Amniotic stem cell (primary cell): ENCODE measurements at places on chromosomes 1 and 21.

- no peak for DNase-seq
These were observed 6.1 kb upstream of the ADAMTS1 start for GRCh38 chr21:26851109-26851944.

DNA sequence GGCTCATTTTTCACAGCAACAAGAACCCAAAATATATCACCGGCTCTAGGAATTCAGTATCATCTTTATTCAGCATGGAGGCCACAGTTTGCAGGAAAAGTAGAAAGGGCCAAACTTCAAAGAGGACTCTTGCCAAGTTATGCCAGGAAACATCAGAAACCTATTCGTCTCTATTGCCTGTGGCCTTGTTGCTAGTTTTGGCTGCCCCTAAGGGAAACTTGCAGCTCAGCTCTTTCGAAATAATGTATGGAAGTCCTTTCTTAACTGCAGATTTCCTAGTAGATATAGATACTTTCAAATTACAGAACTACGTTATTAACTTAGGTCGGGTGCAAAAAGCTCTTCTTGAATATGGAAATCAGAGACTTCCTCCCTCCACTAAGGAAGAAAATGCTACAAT, 4.2 kb upstream of the NENF start:
- DNase-seq = no peak

DNA sequence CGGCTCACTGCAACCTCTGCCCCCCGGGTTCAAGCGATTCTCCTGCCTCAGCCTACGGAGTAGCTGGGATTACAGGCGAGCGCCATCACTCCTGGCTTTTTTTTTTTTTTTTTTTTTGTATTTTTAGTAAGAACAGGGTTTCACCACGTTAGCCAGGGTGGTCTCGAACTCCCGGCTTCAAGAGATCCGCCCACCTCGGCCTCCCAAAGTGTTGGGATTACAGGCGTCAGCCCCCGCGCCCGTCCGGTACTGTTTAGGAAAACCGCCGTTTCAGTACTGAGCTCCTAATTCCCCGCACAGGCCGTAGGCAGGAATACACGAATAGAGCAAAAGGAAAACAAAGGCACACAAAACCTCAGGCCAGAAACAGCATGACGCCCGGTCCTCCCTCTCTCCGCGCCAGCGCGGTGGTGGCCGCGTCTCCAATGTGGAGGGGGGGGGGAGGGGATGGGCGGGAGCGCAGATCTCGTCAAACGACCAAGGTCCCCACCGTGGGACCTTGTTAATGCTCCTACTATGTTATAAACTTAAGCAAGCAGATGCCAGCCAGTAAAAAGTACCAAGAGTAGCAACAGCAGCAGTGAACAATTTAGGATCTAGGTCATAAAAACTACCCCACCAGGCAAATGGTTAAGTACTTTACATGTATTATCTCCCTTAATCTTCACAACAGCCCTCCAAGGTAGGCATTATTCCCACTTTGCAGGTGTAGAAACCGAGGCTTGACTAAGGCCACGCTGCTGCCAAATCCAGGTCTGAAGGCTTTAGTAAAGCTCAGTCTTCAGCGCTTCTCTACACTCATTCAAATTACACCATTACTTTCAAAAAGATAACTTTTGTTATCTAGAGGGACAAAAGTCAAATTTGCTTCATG, 648 bp upstream of the ADAR start:
- DNase-seq = peak; percentile 35

DNA sequence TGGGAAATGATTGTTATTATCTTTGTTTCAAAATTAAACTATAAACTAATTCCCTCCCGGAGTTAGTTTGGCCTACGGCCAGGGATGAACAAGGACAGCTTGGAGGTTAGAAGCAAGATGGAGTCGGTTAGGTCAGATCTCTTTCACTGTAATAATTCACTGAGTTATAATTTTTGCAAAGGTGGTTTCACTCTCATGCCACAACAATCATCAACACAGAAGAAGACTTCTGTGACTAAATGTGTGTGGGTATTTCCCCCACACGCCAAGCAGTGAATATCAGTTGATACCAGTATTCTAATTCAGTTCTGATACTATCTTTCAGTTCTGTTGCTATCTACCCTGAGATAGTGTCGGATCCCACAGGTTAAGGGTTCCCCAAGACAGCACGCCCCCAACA, 215.1 kb downstream of the S1PR1 start:
- DNase-seq = no peak

GRCh38 chr1:210741564-210741963, 392.4 kb downstream of the KCNH1 start:
- no peak for DNase-seq

- peak; percentile 83 for DNase-seq
These were observed at the start of gene RCOR3 for GRCh38 chr1:211258756-211259637. Gene RCOR3, plus strand, starts transcription at chr1:211259366. Its CDS starts 195 bp downstream, at chr1:211259561.

- DNase-seq = no peak
These were observed 84.3 kb upstream of the VAV3 start for GRCh38 chr1:108049178-108049819.

GRCh38 chr1:184052194-184052559, 647 bp downstream of the TSEN15 start:
- DNase-seq = no peak

DNA sequence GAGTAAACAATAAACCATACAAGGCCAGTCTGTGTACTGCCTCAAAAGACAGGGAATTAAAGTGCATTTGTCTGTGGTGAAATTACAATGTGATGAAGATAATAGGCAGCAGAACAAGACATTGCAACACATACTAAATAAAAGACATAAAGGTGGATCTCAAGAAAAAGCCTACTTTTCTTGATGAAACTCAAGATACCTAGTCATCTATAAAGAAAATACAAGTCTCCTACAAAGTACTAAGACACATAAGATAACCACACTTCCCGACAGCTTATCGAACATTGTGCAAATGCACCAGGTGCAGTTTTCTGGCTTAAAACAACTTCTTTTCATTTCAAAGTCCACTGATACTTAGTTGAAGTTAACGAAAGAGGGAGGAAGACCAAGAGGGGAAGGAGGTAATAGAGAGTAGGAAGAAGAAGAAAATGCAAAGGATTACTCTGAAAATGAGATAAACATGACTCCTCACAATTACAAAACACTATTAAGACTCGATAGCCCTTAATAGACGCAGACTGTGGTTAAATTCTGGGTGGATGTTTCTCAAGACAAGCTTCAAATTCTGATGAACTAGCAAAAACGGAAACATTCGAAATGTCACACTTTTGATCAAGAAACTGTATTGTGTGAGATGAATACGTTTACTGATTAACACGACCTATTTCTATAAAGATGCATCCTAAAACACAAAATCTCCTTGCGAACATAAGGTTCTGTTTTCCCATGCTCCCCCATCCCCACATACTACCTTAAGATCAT, 2.0 kb downstream of the HNRNPR start:
- DNase-seq = no peak

DNA sequence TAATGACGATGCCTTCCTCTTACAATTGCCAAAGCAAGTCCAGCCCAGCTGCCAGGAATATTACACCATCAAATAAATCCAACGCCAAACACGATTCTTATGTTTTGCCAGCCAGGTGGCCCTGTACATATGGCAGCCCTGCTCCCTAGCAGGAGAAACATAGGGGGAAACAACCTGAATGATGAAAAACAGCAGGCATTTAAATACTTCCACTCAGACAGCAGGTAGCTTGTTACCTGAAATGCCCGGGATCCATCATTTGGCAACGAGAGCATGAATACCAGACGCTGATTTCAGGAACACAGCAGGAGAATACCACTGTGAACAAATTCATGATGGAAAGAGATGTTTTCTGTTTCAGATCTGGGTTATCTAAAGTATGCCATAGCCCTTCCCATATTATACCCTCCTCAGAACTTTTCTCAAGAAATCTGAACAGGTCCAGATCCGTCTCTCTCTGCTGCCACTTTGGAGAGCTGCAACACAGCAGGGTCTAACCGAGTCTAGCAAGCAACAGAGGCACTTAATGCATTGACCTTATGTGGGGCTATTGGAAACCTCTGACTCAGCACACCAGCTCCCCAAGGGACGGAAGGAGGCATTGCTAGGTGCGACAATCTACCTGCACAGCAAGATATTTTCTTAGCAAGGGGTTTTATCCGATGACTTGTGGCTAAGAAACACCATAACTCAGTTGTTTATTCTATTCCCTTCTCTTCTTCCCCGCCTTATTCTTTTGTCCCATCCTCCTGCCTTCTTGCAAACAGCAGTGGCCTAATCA, 166.3 kb downstream of the BARHL2 start:
- no peak for DNase-seq

DNA sequence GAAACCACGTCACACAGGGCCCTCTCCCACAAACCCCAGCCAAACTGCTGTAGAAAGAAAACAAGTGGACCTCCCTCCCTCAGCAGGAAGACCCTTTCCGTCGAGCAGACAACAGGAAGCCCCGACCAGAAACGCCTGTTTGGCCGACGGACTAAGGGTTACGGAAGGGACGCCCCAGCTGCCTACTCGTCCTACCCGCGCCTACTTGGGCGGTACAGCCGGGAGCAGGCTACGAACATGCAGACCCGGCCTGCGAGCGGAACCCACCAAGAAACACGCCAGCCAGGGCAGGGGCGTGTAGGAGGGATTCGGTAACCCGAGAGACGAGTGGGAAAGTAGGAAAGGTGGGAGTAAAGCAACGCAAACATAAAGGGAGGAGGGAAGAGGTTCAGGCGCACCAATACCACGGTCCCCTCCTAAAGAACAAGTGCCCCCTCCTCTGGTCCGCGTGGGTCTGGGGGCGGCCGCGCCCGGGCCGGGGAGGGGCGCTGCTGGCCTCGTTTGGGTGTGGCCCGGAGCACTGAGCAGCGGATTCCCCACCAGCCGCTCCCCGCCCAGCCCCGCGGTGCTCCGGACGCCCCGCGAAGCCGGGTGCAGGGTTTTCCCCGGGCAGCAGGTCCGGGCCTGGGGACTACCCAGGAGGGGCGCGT, 450 bp downstream of the S100A10 start:
- no peak for DNase-seq

DNA sequence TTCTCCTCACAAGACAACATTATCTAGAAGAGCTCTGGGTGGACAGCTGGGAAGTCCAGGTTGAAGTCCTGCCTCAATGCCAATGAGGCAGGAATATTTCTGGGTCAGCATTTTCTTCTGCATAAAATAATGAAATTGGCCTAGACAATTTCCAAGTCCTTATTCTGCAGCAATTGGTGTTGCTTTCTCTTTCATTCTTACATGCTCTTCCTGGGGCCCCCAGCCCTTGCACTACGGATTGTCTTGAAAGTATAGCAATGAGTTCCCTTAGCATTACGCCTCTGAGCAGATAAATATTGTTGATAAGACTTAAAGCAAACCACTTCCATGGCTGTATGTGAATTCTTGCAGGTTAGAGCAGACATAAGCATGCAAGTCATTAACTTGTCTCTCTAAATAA, 188.5 kb downstream of the TGFBR3 start:
- no peak for DNase-seq

DNA sequence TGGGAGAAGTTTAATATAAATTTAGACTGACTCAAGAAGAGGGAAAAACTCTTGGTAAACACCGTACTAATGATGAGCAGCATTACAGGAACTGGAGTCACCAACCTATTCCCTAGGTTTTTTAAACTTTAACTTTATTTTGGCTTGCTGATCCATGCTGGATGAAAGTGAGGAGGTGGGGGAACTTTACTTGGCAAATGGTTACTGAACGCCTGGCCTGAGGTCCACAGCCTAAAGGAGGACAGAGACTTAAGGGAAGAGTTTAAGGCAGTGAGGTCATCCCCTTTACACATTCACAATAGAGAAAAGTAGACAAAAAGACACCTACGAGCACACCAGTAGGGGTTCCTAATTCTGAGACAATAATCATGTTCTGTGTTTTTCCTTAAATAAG, 25.6 kb upstream of the A3GALT2 start:
- DNase-seq = no peak

DNA sequence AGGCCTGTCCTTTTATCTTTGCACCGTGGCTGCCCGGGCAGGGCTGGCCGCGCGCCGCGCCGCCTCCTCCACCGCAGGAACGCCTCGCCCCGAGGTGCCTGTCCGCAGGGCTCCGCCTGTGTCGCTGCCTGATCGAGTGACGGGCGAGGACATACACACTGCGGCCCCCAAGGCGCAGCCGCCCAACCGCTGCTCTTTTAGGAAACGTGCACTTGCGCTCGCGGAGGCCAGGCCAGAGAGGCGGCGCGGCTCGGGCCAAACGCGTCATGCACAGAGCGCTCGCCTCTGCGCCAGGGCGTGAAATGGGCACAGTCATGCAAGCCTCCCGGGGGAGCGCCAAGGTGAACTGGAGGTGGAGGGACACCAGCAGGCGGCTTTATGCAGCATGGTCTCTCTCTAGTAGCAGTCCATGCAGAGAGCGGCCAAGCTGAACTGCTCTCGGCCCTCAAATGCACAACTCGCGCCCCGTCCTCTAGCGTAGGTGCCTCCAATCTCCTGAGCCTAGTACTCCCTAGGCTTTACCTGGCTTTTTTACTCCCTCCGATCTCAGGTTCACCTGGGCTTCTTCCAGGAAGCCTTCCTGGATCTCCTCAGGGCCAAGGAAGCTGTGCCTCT, 12.9 kb downstream of the TRABD2B start:
- DNase-seq = no peak

DNA sequence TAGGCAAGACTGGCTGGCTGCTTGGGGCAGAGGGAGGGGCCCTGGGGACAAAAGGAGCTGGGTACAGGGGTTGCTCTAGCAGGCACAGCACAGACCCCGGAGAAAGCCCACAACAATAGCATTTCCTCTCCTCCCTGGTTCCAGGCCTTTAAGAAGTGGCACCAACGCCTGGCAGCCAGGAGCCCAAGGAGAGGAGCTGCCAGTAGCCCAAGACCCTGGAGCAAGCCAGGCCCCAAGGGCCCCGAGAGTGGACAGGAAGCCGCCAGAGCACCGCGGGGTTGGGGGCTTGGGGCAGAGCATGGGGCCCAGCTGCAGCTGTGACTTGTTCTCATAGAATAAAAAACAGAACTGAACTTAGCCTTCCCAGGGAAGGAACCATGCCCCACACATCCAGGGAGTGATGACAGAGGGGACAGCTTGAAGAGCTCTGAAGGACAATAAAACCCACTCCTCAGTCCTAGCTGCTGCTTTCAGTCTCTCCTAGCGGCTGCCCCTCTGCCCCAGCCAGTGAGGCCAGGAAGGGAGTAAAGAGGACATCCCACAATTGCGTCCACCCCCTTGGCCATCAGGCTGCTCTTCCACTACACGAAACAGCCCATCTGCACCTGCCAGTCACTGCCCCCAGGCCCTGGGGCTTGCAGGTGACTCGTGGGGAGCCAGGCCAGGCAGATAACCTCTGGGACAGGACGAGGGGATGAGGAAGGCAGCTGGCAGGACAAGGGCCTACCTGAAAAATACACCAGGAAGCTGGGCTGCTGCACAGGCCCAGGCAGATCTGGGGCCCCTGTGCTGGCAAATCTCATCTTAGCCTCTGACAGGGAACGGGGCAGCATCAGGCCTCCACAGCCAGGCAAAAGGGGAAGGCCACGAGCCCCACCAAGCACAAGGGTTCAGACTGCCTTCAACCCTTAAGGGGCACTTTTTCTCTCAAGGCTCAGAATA, 16.4 kb downstream of the MTHFR start:
- DNase-seq = no peak
